Cortex of kidney (tissue), 1 donor: ENCODE measurements at places on chromosomes 16 and 17.

DNA sequence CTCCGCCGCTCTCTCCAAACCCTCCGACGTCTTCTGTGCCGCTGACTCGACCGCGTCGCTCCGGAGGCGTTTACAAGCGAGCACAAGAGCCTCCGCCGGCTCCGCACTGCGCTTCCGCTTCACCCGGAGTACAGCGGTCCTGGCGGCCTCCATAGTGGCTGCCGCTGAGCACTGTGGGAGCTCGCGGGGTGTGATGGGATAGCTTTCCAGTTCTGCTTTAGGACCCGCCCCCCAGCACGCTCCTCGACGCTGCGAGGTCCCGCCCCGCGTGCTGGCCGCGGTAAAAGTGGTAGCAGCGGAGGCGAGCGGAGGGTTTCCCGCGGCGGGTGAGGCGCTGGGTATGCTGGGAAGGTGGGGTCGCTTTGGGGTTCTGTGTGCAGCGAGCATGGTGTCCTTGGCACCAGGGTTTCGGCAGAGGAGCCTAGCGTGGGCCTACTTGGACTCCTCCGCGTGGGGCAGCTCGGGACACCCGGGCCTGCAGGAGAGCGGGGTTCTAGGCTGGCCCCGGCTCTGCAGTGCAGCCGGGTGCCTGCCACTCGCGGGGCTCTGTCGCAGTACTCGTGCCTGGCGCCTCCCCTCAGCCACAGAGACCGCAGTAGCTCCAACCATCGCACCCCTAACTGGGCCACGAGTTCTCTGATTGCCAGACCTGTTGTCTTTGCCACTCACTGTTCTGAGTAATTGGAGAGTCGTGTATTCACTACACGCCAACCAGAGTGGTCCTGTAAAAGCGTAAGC lies at the start of the genes PRMT7 and SLC7A6OS:
TSS of gene PRMT7 (plus strand) at position 246 of the 738 bp plus-strand sequence. CDS start 4,961 bp downstream, outside the sequence.
TSS of gene SLC7A6OS (minus strand) at position 173 of the 738 bp plus-strand sequence. CDS start at position 153, 20 bp downstream.
- peak; percentile 97 for DNase-seq

- no peak for DNase-seq
These were observed 46.9 kb downstream of the ZNF423 start for GRCh38 chr16:49809062-49809461.

DNA sequence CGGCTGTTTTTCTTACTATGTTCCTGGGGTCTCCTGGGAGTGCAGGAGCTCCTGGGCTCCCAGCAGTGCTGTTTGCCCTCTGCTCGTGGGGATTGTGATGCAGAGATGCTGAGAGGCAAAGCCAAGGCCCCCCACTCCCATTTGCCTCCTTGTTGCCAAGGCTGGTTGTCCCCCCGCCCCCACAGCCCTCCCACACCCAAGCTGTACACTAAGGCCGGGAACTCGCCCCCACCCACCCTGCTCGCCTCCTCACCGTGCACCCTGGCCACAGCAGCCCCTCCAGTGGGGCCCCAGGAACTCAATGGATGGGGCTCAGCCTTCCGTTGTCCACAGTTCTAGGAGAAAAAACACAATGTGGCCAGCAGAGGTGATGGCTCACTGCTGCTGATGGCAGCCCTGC lies 10.2 kb downstream of the NLRC3 start:
- DNase-seq: no peak

DNA sequence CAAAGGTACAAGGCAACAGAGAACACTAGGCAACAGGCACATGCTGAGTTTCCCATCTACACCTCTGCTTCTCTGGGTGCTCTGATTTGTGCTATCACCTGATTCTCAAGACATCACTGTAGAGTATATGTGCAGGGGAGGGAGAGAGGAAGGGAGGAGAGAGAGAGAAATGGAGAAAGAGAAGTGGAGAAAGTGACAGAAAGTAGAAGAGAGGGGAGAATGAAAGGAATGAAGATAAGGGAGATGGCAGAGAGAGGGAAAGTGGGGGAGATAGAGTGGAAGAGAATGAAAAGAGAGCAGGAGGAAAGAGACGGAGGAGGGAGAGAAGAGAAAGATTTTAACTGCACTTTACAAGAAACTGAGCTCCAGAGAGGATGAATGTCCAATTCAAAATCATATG lies 340.7 kb upstream of the CDH5 start:
- no peak for DNase-seq

DNA sequence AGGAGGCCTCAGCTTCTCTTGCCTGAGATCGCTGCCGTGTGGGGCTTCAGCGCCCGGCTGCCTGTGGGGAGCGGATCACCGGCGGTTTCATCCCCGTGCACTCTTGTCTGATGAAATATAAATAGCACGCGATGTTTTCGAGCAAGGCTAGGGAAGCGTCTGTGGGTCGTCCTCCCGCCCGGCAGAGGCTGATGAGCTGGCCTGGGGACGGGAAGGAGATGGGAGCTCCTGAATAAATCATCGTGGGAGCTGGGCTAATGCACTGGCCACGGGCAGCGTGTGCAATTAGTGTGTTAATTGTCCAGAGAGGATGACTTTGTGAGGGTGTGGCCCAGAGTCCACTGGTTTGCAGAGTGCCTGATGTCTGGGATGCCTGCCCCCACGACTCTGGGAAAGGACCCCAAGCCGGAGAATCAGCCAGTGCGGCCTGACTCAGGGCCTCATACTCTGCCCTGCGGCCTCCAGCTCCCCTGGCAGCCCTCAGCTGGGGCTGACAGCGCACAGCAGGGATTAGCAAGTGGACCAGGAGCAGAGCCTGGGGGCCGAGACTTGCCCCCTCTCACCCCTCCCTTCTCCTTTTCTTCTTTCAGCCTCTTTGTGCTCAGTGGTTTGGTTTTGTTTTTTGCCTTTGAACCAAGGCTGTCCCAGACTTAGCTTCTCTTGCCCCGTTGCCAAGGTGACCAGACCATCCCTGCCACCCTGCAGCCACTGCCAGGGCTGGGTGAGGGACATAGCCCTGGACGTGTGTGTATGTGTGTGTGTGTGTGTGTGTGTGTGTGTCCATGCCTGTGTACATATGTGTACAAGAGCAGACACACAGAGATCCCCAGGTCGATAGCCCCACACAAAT lies 21.4 kb downstream of the KCNJ12 start:
- no peak for DNase-seq

DNA sequence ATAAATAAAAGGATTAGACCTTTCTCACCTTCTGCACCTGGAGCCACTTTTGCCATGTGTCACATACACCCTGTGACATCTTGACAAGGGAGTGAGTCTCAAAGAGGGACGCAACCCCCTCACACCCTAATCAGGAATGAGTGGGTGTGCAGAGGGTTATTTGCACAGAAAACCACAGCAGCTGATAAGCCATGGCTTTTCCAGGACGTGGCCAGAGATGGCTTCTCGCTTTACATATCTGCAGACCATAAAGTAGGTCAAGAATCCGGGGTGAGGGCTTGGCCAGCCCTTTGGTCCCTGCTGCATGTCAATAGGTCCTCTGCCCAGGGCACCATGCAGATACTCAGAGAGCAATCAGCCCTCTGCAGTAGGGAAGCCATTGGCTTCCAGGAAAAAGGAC lies 2.4 kb upstream of the CD300LF start:
- DNase-seq: no peak

GRCh38 chr17:68424861-68425260 lies 32.4 kb downstream of the WIPI1 start:
- DNase-seq: no peak

GRCh38 chr16:83946154-83946780 lies 6.8 kb upstream of the OSGIN1 start:
- no peak for DNase-seq

- no peak for DNase-seq
These were observed 41.6 kb downstream of the SPAG9 start for GRCh38 chr17:51079049-51079448.

DNA sequence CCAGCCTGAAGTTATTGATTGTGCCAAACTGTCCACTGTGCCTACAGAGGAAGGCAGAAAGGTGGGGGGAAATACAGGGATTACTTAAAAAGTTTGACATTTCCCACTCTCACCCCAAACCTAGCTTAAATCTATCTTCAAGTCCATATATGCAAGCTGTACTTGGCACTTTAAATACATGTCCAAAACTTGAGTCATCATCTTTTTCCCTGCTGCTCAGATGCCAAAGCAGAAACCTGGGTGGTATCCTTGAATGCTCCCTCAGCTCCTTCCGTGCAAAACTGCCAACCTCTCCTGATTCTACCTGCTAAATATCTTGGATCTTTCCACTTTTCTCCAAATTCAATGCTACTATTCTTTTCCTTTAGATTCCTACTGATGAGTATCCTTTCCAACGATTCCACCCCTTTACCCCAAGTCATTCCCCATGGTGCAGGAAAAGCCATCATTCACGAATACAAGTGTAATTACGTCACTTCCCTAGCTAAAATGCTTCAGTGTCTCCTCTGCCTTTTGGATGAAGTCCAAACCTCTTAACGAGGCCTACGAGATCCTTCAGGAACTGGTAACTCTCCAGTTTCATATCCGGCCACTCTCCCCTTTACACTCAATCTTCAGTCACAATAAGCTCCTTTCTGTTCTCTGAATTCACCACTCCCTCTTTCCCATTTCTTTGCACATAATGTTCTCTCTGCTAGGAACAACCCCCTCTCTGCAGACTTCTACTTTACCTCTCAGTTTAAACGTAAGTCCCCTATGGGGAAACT lies 9.3 kb downstream of the BECN1 start:
- no peak for DNase-seq

DNA sequence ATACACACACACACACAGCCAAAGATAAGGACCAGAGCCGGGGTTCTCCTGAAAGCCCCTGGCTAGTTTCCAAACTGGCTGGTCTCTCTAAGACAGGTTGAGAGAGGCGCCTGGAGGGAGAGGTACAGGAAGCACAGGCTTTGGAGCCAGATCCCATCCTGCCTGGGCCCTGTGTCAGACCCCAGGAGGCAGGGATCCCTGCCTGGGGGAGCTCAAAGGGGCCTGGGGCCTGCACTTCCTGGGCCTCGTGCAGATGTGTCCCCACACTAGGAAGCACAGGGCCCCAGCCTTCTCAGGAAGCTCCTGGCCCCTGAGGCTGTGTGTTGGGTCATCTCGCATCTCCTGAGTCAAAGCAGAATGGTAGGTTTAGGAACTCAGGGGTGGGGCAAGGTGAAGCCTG lies 16.0 kb downstream of the SLC5A10 start:
- DNase-seq: no peak

DNA sequence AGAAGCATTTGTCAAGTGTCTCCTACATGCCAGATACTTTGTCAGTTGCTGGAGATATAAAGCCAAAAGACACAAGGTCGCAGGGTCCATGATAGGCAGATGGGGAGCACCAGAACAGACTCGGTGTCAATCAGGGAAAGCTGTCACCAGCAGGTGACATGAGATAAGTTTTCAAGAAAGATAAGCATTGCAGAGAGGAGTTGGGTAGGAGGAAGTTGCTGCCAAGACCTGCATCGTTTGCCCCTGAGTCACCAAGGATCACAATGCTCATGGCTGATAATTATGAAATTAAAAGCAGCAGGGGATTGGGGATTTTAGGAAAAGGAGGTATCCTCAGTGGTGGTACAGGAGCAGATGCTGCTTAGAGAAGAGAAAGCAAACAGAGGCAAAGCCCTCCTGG lies 551.1 kb upstream of the CDH11 start:
- DNase-seq: no peak

DNA sequence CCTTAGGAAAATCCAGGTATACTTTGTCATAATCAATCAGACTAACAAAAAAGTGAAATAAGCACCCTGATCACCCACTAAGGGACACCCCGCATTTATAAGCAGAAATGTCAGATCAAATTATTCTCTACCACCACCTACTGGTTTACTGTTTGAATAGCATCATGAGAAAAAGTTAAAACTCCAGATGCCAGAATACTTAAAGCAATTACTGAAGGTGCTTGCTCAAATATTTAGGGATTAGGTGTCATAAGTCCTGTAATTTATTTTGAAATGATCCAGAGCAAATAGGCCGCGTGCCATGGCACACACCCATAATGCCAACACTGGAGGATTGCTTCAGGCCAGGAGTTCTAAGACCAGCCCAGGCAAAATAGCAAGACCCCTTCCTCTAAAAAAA lies 2.3 kb downstream of the TOP2A start:
- no peak for DNase-seq

DNA sequence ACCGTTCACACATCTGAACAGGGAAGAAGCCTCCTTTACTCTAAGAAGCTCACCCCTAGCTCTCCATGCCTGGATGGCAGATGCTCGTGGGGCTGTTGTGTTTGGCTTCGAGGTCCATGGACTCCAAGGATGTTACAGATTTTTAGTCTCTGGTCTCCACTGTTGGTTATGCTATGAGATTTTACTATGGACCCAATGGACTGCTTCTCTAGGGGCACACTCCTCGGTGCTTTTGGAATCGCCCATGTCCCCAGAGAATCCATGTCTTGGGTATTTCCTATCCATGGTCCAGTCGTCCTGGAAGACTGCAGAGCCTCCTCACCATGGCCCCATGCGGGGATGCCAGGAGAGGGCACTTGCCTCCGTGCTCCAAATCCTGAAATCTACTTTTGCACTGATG lies 83.4 kb downstream of the KCNJ12 start:
- DNase-seq: no peak

DNA sequence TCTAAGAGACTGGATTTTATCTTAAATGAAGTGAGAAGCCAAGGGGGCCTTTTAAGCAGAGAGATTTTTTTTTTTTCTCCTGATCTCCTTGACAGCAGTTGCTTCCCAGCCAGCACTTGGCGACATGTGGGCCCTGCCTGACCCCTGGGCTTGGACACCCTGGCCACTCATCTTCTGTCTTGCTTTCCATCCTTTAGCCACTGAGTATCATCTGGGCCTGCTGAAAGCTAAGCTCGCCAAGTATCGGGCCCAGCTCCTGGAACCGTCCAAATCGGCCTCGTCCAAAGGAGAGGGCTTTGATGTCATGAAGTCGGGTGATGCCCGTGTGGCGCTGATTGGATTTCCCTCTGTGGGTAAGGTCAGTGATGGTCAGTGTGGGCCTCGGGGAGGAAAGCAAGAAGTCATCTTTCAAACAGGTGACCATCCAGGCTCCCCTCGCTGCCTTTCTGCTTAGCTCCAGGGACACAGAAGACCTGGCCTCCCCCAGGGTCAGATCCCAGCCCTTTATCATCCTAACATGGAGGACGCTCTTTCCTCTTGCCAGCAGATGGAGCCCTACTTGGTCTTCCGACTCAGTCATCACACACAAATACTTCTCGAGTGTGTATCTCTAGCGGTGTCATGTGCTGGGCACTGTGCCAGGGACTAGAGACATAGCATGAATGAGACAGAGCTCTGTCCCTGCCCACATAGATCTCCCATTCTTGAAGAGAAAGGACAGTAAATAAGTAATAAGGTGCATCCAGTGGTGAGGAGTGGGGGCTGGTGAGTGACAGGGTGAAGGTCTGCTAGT lies 6.1 kb downstream of the DRG2 start:
- no peak for DNase-seq

- no peak for DNase-seq
These were observed 8.9 kb downstream of the CALB2 start for GRCh38 chr16:71367241-71367976.

DNA sequence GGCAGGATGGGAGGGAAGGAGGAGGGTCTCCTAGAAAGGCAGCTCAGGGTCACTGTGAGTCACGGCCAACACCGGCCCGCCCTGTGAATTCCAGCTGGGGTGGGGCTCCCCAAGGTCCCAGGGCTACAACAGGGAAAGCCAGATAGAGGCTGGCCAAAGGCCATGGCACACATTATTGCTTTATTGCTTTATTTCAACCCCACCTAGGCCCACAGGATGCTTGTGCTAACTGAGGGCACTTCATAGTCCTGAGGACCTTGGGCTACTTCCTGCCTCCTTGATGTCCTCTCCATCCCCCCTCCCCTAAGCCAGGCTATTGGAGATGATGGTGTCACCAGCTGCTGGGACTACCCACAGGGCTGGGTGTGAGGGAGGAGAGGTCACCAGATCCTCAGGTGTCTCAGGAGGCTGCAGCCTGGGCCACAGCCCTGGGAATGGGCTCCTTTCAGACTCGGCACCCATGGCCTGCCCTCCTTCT lies 26.1 kb downstream of the LRRC75A start:
- no peak for DNase-seq
